ENCODE measurements at places on chromosomes 2 and 18.
A peak's percentile ranks its signal among the peaks of the same experiment; 100 is the strongest.

DNA sequence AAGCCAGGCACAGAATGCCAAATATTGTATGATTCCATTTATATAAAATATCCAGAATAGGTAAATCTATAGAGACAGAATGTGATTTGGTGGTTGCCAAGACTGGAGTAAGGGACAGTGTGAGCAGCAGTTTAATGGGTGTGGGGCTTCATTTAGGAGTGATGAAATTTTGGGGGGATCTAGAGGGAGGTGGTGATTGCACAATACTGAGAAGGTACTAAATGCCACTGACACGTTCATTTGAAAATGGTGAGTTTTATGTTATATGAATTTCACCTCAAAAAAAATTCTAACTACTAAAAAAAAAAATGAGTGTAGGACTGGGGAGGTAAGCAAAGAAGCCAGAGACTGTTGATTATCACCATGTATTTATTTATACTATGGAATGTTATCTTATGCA, 974.5 kb upstream of the ZEB2 start:
- no peak for DNase-seq

GRCh38 chr2:163715199-163715598, 20.6 kb downstream of the FIGN start:
- no peak for DNase-seq

DNA sequence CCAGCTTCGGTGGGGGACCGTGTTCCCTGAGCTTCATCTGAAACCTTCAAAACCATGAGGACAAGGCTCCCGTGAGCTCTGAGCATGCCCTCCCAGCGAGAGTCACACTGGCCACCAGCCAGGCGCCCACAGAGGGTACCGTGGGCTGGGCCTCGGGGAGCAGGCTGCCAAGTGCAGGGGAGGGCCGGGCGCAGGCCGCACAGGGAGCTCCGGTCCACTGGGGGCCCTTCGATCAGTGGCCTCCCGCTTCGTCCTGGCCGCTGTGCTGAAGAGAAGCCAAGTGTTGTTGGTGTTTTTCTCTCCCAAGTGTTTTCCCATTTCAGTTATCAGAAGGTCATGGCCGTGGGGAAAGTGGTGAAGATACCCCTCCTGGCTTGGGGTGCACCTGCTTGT, 144.4 kb downstream of the PTGR3 start:
- DNase-seq = no peak

GRCh38 chr2:172865422-172865821, 129.8 kb downstream of the RAPGEF4 start:
- DNase-seq = no peak

DNA sequence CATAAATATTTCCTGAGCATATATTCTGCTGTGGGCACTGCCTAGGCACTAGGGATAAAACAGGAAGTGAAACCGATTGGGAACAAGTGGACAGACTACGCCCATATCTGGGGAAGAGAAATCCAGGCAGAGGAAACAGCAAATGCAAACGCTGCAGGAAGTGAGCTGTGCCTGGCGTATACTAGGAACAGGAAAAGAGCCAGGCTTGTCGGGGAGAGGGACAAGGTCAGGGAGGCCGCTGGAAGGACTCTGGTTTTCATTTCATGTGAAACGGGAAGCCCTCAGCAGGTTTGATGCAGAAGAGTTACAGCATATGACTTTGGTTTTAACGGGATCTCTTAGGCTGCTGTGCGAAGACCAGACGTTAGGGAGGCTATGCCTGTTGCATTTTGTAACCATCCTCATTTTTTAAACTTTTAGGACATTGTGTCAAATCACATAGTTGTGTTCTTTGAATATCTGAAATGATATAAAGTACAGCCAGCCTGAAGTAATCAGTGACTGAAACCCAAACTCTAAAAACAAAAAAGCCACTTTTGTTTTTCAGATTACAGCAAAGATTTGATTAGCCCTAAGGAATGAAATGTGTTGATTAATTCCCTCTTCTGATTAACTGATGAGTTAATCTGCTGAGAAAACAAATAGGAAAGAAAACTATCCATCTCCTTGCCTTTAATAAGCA, 110.2 kb upstream of the PIEZO2 start:
- no peak for DNase-seq

DNA sequence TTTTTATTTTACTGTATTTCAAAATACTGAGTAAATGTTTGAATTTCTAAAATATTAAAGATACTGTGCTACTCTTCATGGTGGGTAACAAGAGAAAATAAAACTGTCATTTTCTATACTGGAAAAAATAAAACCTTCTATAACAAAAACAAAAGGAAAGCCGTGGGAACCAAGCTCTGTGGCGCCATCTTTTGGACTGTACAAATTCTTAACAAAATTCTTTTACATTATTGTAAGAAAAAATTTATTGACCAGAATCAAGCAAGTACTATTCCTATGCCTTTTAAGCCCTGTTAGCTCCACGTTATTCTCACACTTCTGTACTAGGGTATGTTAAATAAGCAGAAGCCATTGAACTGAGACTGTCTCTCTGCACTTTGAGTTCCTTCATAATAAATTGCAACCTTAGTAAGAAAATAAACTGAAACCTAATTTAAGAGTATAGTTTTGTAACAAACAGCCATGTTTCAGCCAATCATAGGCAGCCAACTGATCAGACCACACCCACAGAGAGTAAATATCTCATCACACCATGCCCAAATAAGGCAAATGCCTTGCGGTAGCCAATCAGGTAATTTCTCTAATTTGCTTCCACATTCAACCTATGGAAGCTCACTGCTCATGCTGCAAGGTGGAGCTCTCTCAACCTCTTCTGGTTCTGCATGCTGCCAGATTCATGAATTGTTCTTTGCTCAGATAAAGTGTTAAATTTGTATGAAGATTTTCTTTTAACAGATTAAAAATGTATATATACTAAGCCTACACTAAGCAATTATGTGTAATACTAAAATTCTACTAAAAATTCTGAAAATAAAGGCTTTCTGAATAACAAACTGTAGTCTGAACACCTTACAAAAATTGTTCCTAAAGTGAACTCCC, 42.2 kb downstream of the HIBCH start:
- DNase-seq = no peak

GRCh38 chr2:126776255-126776654, 120.3 kb downstream of the GYPC start:
- no peak for DNase-seq

GRCh38 chr2:4604767-4605166, 901.4 kb downstream of the DCDC2C start:
- no peak for DNase-seq

DNA sequence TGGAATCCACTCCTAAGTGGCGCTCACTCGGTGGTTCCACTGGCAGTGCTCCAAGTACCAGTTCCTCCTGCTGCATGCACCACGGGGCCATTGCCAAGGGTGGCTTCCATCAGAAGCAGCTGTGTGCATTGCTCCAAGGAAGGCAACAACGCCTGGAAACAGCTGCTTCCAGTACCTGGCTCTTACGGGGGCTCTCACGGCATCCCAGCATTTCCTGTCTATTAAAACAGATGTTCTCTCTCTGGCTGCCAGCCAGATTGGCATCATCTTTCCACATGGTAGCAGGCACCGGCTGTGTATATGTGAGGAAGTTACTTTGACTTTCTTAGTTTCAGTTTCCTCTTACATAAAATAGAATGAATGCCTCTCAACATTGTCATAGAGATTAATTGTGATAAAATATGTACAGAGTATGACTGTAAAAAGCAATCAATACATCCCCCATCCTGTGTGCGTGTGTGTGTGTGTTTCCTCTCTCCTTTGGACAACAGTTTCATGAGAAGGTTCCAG, 84.9 kb downstream of the CMPK2 start:
- no peak for DNase-seq

DNA sequence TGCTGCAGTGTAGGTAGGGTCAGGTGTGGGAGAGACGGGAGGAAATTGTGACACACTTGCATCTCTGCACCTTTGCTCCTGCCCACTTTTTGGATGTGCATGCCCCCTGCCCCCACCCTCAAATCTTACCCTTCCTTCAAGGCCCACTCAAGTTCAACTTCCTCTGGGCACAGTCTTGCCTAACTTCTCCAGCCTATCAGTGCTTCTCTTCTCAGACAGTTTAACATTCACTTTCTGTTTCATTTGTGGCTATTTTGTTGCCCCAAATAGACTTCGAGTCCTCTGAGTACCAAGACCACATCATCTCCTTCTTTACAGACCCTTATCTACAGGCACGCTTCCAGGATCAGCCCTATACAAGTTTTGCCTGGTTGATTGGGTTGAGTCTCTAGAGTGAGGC, 2.7 kb downstream of the ST8SIA5 start:
- peak; percentile 9 for DNase-seq

- DNase-seq = no peak
These were observed 185.1 kb upstream of the CCDC68 start for GRCh38 chr18:55144193-55144930.

DNA sequence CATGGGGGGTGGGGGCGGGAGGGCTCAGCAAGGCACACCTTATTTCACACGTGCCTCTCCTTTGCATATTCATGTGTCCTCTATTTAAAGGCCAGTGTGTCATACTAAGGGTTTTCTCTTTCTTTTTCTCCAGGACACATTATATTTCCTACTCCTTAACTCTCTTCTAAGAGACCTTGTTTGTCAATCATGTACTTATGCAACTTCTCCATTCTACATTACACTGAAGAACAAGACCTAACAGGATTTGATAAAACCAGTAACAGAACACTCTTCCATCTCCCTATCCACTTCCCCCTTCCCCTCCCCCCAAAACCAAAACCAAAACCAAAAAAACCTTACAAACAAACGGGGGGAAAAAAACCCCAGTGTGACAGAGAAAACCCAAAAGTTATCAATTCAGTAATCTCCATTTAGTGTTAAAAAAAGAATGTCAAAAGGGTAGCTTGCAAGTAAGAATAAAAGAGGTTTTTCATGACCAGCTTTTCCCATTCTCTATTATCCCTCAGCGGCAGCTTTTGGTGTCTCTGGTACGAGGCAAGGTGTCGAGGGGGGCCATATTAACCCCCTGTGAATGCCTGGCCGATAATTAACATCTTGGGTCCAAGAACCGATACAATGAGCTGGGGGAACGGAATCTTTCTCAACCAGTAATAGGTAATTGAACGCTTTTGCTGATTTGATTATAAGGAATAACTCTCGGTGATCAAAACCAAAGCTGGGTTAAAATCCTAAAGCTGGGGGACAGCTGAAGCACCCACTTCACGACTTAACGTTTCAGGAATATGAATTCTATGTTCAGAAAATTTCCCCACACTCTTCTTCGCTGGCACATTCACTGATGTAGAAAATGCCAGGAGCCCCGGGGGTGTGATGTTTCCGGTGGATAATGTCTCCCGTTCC, 191.0 kb upstream of the TCF4 start:
- peak; percentile 75 for DNase-seq

- DNase-seq = no peak
These were observed 239.6 kb downstream of the CDH20 start for GRCh38 chr18:61572871-61573270.

GRCh38 chr18:48263192-48263853, 145.9 kb downstream of the ZBTB7C start:
- DNase-seq = no peak

DNA sequence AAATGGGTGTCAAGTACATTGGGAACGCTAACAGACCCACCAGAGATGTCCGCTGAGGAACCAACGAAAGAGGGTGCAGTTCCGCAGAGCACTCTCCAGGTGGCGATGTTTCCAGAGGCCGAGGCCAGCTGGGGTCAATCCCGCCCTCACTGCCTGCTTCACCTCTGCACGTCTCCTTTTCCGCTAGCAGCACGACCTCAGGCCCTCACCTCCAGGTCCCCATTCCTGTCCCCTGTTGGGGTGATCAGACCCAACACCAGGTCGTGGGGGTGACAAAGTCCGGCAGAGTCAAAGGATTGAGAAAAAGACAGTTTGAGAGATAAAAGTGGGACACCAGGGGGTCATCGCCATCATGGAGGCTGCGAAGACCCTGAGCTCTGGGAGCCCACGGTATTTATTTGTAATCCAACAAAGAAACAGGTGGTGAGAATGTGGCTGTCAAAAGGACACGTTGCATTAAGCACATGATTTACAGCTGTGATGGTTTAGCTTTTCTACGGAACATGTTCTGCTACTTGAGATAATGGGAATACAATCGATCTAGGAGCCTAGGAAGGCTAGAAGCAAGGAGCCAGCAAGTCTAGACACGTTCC, 27.3 kb downstream of the ZAP70 start:
- DNase-seq = no peak

- DNase-seq = peak; percentile 64
These were observed at the start of gene VAPA for GRCh38 chr18:9913526-9914333. TSS of gene VAPA (plus strand) at chr18:9914016. CDS start at chr18:9914257, 241 bp downstream.

DNA sequence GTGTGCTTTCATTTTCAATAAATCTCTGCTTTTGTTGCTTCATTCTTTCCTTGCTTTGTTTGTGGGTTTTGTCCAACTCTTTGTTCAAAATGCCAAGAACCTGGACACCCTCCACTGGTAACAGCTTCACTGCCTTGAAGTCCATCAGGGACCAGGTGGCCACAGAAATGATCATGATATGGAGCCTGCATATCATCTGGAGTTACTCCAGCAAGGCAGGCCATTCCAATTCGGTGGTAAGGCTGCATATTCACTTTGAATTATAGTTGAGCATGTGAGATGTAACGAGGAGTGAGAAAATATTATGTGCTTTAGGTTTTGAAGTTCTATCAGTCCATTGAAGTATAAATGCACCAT, 26.3 kb upstream of the SPATA3 start:
- no peak for DNase-seq

- DNase-seq = no peak
These were observed 117.4 kb downstream of the STPG4 start for GRCh38 chr2:47037678-47038077.

DNA sequence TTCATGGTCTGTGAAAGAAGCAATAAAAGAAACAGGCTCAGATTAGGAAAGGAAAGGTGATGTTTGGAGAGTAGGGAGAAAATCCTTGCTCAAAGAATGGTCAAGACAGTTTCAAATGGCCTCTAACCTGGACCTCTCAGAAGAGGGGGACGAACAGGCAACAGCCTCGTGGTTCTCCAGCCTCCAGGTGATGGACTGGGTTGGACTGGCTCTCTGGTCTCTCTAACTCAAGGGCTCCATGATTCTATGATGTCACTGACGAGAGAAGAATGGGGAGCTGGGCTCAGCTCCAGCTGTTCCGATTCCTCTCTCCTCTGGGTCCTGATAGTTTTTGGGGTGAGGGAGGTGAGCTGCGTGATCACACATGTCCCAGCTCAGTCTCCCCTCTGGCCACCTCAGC, at the start of gene C2orf74:
C2orf74 (plus strand) TSS at position 301 of the 400 bp plus-strand sequence. CDS start 327 bp downstream, outside the sequence.
- DNase-seq = no peak

- no peak for DNase-seq
These were observed 521.9 kb downstream of the CCDC85A start for GRCh38 chr2:56705713-56706112.

DNA sequence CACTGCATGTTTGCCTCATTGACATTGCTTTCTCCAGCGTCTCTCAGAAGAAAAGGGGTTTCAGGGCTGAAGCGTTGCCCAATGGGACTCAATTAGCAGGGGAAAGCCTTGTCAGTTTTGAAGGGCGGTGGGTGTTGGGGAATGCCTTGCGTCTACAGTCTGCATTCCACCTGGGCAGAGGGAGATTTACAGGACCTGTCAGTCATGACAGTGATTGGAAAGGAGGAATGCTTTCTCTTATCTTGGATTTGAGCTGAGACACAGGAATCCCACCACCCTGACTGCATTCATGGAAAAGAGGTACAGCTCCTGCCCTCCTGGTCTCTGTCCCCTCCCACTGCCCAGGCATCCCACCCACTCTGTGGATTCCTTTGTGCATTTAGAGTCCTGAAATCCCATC, 123.9 kb downstream of the ACKR3 start:
- DNase-seq = no peak
